Karpas-422 (cell line): ENCODE measurements at places on chromosomes 16 and 17. TPM values are rescaled to one million over a fixed set of nuclear protein-coding genes. Genes with fewer than 3 reads are reported as not detected.

- no peak for DNase-seq
Measured at GRCh38 chr16:50831751-50832150, 89.9 kb downstream of the CYLD start.

- no peak for DNase-seq
Measured at GRCh38 chr17:9009737-9010136, 11.6 kb upstream of the NTN1 start.

DNA sequence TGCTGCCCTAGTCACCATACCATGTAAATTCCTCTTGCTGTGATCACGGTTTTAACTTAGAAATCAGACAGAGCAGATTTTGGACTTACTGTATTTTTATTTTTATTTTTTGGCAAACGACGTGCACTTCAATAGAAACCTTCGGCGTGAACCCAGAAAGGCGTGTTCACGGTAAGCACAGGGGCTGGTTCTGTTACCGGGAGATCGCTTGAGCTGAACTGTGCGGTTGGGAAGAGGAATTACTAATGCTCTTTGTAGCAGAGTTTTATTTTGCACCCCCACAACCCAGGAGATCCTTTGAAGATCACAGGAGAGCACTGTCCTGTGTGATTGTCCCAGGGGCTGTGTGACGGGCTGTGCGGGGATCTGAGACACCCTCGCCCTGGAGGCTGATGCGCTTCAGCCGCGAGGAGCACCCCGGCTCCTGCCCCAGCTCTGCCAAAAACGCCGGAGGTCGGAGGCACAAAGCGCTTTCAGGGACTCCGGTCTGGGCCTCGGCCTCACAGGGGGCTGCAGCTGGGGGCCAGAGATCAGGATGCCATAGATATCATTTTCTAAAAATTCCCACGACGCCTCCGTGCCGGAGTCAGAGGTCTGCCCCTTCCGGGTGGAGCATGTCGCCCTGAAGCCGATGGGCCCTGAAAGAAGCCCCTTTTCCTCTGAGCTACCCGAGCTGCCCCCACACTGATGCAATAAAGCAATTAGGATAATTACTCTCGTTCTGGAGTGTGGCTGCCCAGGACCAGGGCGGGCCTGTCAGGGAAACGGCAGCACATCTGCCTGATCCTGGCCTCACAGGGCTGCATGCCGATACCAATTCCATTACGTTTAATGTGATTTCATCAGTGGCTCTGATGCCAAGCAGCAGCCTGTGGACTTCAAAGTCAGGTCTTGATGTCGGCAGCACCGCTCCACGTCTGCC is 71.8 kb downstream of the LMF1 start:
- no peak for DNase-seq

DNA sequence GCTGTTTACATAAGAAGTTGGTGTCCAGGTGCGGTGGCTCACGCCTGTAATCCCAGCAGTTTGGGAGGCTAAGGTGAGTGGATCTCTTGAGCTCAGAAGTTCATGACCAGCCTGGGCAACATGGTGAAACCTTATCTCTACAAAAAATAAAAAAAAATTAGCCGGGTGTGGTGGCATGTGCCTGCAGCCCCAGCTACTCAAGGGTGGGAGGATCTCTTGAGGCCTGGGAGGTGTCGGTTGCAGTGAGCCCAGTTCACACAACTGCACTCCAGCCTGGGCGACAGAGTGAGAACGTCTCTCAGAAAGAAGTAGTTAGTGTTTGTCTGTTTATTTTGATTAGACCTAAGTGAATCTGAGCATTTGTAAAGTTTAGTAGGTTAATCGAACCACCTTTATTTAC is 12.8 kb downstream of the DDX19A start:
- no peak for DNase-seq

Gene CDH15
- 0.11 TPM in 1 of 2 replicates, not detected in the other for total RNA-seq

Gene CCR7
- total RNA-seq, result not detected in 2 replicates

DNA sequence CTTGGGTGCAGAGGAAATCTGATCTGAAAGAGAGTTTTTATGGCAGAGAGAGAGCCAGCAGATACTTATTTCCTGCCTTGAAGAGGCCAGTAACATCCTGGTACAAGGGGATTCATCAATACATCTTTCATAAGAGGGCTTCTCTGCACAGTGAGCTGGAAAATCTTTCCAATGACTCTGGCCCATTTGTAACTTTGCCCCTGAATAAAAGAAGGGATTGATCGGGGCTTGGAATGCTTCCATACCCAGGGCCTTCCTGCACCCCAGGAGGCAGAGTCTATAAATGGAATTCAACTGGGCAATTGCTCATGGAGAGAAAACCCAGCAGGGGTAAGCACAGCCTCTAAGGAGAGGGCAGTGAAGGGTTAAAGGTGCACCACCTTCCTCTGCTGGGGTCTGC is 163.3 kb downstream of the XYLT1 start:
- no peak for DNase-seq
